ENCODE measurements at places on chromosomes 2 and 18.

GRCh38 chr2:70471129-70471528 lies 82.5 kb downstream of the TGFA start:
- DNase-seq, result no peak

DNA sequence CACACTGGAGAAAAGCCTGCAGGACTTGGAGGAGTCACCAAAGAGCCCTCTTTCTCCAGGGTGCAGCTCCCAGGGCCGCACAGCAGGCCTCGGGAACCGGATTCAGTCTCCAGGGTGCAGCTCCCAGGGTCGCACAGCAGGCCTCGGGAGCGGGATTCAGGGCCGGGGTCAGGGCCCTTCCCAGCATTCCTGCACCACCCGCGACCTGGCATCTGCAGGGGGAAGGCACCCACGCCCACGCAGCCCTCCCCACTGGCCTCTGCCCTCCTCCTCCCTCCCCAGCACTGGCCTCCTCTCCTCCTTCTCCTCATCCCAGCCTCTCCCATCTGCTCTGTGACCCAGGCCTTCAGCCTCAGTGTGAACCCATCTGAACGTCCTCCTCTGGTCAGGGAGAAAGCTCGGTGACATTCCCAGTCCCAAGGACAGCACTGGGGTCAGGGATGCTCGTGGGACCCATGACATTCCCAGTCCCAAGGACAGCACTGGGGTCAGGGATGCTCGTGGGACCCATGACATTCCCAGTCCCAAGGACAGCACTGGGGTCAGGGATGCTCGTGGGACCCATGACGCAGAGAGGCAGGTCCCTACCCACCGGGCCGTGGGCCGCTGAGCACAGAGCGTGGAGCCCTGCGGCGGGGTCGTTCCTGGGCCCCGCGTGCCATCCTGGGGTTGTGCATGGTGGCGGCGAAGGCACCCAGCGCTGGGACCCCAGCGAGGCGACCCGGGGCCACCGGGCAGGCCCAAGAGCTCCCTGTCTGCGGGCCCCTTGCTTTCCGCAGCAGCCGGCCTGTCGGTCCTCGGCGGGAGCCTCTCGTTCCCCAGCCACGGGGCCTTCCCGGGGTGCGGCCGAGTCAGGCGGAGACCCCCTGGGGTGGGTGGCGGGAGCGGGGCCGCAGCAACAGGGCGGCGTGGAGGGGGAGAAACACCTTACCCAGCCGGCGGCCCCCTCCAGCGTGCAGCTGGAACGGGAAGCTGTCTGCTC lies 550.2 kb upstream of the SALL3 start:
- no peak for DNase-seq

DNA sequence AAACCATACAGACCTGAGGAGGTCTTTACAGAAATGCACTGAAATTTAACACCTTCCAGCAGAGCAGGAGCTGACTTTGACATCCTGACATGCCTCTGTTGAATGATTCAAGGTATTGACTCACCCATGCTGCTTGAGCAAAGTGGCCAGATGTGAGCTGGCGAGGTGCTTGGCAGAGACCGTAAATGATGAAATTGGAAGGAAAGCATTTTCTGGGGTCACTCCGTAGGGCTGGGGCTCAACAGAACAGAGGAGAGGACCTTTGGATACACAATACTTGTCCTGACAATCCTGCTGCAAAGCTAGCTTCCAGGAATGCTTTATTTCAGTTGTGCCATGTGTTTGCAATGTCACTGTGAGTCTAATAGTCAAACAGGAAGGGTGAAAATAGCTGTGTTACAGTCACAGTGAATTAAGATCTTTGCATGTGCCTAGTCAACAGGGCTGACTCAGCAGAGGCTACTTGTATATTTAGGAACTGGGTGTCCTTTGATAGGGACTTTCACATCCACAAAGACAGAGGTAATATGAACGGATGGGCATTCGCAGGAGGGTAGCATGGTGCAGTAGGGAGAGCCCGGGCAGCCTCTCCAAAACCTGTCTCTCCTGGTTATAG lies 31.6 kb upstream of the NCK2 start:
- no peak for DNase-seq

- DNase-seq, result no peak
These were observed 32.1 kb downstream of the EPAS1 start for GRCh38 chr2:46329340-46329739.

- DNase-seq, result no peak
These were observed 16.9 kb upstream of the RHBDD1 start for GRCh38 chr2:226818930-226819329.

DNA sequence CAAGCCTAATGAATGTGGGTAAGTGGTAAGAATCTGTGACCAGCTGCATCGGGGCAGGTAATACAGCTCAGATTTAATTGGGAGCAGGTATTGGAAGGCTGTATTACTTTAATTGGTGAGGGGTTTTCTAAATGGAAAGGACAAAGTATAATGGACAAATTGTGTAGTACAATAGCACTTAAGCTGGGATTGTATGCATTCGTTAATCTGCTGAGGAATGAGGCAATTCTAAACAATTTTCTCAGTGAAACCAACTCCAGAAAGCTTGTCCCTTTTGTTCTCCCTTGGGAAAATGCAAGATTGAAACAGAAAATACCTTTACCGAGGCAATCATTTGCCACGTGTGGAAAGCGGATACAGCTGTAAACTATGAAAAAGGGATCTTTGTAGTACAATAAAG lies 801.6 kb upstream of the POU3F3 start:
- no peak for DNase-seq

- DNase-seq, result peak; percentile 34
These were observed 270.9 kb downstream of the TWIST2 start for GRCh38 chr2:239118675-239119211.

GRCh38 chr2:194567661-194568017 lies 1089.4 kb upstream of the SLC39A10 start:
- DNase-seq, result no peak

- DNase-seq, result peak; percentile 32
These were observed 547 bp downstream of the SLC35F5 start for GRCh38 chr2:113755835-113756354.

All from activated CD4-positive, alpha-beta T cell treated with anti-CD3 and anti-CD28 coated beads, Interleukin-2, Interleukin-4, amounts not matched to agents 100 ng/mL and 50 ng/mL, durations not matched to agents 16 hours and 8 hours (primary cell).